Activated naive CD8-positive, alpha-beta T cell treated with anti-CD3 and anti-CD28 coated beads, Interleukin-2, amount 10 ng/mL, durations not matched to agents 7 days and 5 days (primary cell): ENCODE measurements at places on chromosomes 4 and X. TPM values are rescaled to one million over a fixed set of nuclear protein-coding genes. Genes with fewer than 3 reads are reported as not detected.

GRCh38 chr4:85805891-85806290, 330.9 kb downstream of the ARHGAP24 start:
- H3K4me1 ChIP-seq = no peaks in the 10 kb centered on the region
- H3K36me3 ChIP-seq = no peaks in the 10 kb centered on the region
- DNase-seq = no peak
- H3K27ac ChIP-seq = no peak overlapping the region

DNA sequence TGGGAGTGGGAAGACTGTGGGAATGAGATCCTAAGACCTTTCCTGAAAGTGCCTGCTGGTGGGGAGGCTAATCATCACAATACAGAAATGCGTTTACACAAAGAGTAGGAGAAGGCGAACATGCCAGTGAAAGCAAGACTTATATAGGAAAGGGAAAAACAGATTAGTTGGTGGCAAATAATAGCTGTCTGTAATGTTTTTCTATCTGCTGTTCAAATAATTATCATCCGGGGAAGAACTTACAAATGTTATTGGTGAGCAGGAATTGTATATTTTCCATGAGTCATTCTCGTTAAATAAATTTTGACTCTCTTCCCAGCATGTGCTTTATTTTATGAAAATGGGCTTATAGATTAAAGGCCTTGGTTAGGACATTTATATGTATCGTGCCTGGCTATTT, 196.5 kb downstream of the ARHGAP10 start:
- DNase-seq = no peak
- H3K27ac ChIP-seq = no peak overlapping the region
- H3K4me3 ChIP-seq = no peak overlapping the region
- H3K4me1 ChIP-seq = peaks cover 1% of the 10 kb centered on the region
- H3K36me3 ChIP-seq = no peaks in the 10 kb centered on the region
- H3K27me3 ChIP-seq = no peaks in the 10 kb centered on the region

DNA sequence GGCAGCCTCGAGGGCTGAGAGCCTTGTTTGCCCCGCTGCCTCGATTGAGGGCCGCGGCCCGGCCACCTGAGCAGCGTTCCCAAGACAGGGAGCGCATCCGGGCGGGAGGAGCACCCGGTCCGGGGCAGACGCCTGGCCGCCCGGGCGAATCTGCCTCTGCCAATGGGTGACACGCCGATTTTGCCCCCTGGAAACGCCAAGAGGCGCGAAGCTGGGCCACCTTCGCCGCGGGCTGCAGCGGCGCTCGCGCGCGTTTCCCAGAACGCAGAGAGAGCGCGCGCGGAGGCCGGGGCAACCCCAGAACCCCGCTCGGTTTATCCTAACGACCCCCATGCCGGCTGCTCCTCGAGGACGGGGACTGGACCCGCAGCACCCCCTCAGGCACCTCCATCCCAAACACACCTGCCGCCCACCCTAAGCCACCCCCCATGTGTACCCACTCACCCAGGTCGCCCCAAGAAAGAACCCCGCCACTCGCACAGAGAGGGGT, 575 bp downstream of the MAP7D2 start:
- peaks cover 11% of the 10 kb centered on the region for H3K27me3 ChIP-seq
- H3K36me3 ChIP-seq = no peaks in the 10 kb centered on the region
- no peak overlapping the region for H3K27ac ChIP-seq

DNA sequence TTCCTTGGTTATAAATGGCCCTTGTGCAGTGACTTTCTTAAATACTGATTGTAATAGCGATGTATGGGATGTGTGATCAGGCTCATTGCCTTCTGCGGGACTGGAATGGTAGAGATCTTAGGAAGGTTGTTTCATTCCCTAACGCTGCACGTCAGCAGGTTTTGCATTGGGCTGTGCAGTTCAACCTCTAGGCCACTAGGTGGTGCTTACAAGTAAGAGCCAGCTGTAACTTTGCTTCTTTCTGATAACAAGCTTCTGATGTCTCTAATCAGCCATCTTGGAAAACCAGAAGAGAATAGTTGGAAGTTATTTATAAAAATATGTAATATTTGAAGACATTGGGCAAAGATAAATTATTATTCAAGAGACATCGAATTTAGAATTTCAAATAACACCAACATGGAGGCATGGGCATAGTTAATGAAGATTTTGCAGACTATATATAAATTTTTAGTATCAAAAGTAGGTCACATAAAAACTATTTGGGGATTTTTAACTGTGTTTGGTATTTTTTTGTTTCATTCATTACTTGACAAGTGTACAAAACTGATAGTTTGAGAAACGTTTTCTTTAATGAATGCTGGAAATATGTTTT, 339.7 kb upstream of the PCDH7 start:
- DNase-seq = no peak
- no peak overlapping the region for H3K27ac ChIP-seq
- H3K4me1 ChIP-seq = no peaks in the 10 kb centered on the region
- H3K36me3 ChIP-seq = no peaks in the 10 kb centered on the region
- H3K4me3 ChIP-seq = no peak overlapping the region

- no peaks in the 10 kb centered on the region for H3K27me3 ChIP-seq
- H3K27ac ChIP-seq = no peak overlapping the region
- no peak for DNase-seq
Observed at GRCh38 chrX:109155161-109155560, 326.7 kb downstream of the GUCY2F start.

GRCh38 chr4:177033632-177034031, 240.9 kb upstream of the VEGFC start:
- no peak for DNase-seq
- no peaks in the 10 kb centered on the region for H3K36me3 ChIP-seq
- no peak overlapping the region for H3K27ac ChIP-seq
- H3K27me3 ChIP-seq = no peaks in the 10 kb centered on the region
- no peak overlapping the region for H3K4me3 ChIP-seq

DNA sequence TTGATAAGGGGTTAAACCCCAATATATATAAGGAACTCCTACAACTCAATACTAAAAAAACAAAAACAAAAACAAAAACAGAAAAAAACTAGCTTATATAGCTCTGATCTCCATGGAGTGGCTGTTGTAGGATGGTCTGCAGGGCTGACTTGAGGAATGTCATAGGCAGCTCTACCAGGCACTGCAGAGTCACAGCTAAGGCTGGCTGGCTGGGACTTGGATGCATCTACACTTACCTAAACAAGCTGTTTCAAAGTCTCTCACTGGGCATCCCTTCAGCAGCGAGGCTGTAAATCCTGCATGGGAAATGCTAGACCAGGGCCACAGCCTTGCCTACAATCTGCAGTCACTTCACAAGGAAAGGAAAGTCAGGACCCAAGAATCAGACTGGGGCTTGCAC, 61.3 kb downstream of the HOPX start:
- peaks cover 2% of the 10 kb centered on the region for H3K36me3 ChIP-seq
- H3K27ac ChIP-seq = no peak overlapping the region
- no peak for DNase-seq
- no peak overlapping the region for H3K4me3 ChIP-seq

DNA sequence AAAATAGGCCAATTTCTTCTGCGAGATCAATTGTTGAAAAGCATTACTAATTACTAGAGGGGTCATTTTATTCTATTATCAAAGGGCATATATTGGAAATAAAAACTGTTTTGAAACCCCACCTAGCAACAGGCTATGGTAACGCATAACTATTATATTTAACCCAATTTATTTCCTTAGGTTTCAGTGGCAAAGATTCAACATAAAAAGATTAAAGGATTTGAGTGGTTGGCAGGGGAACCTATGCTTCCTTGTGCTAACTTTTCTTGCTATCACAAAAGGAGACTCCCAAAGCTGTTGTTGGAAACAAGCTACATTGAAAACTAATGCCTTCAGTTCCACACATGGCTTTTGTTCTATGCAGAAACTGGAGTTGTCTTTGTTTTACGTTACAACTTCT, 166.9 kb upstream of the KLF3 start:
- no peaks in the 10 kb centered on the region for H3K27me3 ChIP-seq
- DNase-seq = no peak
- peaks cover 4% of the 10 kb centered on the region for H3K4me1 ChIP-seq
- H3K27ac ChIP-seq = no peak overlapping the region

DNA sequence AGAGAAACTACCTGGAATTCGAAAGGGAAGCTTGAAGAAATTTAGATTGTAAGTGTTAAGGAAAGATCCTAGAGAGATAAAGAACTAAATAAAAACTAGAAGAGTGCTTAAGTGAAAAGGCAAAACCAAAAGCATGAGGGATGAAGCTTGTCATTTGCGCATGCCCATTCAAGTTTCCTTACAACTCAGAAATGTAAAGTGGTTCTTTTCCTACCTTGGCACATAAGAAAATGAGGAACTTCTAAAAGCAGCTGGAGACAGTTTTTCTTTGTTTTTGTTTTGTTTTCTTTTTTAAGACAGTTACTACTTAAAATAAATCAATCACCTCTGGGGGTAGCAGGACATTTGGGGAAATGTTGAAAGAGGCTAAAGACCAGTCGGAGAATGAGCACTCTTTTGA, 1304.4 kb upstream of the PCDH7 start:
- H3K4me1 ChIP-seq = no peaks in the 10 kb centered on the region
- no peaks in the 10 kb centered on the region for H3K27me3 ChIP-seq
- no peaks in the 10 kb centered on the region for H3K36me3 ChIP-seq
- no peak overlapping the region for H3K27ac ChIP-seq
- H3K4me3 ChIP-seq = no peak overlapping the region
- DNase-seq = no peak

- H3K36me3 ChIP-seq = no peaks in the 10 kb centered on the region
- H3K4me1 ChIP-seq = peaks cover 2% of the 10 kb centered on the region
- H3K4me3 ChIP-seq = no peak overlapping the region
- no peak overlapping the region for H3K27ac ChIP-seq
Observed at GRCh38 chrX:960821-961220, 251.6 kb downstream of the CRLF2 start.

- no peak for DNase-seq
- H3K27me3 ChIP-seq = peaks cover 4% of the 10 kb centered on the region
- H3K27ac ChIP-seq = no peak overlapping the region
- H3K36me3 ChIP-seq = no peaks in the 10 kb centered on the region
Observed at GRCh38 chr4:1080961-1081688, 32.2 kb downstream of the RNF212 start.

- H3K4me1 ChIP-seq = no peaks in the 10 kb centered on the region
- DNase-seq = no peak
- H3K27ac ChIP-seq = no peak overlapping the region
- H3K36me3 ChIP-seq = no peaks in the 10 kb centered on the region
- no peaks in the 10 kb centered on the region for H3K27me3 ChIP-seq
Observed at GRCh38 chr4:93670434-93670833, 158.1 kb upstream of the ATOH1 start.

DNA sequence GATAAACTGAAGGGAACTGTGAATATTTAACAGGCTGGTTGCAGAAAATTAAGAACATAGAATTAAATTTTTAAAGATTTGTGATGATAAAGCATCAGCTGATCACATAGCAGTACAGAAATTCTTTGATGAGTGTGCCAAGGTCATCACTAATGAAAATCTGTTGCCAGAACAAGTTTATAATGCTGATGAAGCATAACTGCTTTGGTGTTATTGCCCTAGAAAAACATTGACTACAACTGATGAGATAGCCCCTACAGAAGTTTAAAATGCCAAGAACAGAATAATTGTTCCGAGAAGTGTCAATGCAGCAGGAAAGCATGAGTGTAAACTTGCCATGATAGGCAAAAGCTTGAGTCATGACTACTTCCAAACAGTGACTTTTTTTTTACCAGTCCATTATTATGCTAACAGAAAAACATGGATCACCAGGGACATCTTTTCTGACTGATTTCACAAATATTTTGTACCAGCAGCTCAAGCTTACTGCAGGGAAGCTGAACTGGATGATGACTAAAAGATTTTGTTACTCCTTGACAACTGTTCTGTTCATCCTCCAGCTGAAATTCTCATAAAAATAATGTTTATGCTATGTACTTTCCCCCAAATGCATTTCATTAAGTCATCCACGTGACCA, 1136.6 kb downstream of the FAT4 start:
- no peak overlapping the region for H3K27ac ChIP-seq
- H3K4me3 ChIP-seq = no peak overlapping the region
- DNase-seq = no peak
- no peaks in the 10 kb centered on the region for H3K27me3 ChIP-seq
- no peaks in the 10 kb centered on the region for H3K36me3 ChIP-seq

GRCh38 chrX:2464677-2465166, 36.1 kb downstream of the DHRSX start:
- DNase-seq = no peak
- no peak overlapping the region for H3K4me3 ChIP-seq
- no peaks in the 10 kb centered on the region for H3K27me3 ChIP-seq
- peaks cover 3% of the 10 kb centered on the region for H3K4me1 ChIP-seq
- no peaks in the 10 kb centered on the region for H3K36me3 ChIP-seq
- no peak overlapping the region for H3K27ac ChIP-seq

GRCh38 chr4:72405417-72405816, 163.6 kb downstream of the ADAMTS3 start:
- DNase-seq = no peak
- H3K36me3 ChIP-seq = no peaks in the 10 kb centered on the region
- H3K27me3 ChIP-seq = no peaks in the 10 kb centered on the region
- no peak overlapping the region for H3K27ac ChIP-seq

- H3K4me1 ChIP-seq = peaks cover 11% of the 10 kb centered on the region
- DNase-seq = no peak
- H3K4me3 ChIP-seq = no peak overlapping the region
- peaks cover 48% of the 10 kb centered on the region for H3K27me3 ChIP-seq
- no peak overlapping the region for H3K27ac ChIP-seq
Observed at GRCh38 chr4:154415313-154415712, 76.3 kb downstream of the DCHS2 start.

DNA sequence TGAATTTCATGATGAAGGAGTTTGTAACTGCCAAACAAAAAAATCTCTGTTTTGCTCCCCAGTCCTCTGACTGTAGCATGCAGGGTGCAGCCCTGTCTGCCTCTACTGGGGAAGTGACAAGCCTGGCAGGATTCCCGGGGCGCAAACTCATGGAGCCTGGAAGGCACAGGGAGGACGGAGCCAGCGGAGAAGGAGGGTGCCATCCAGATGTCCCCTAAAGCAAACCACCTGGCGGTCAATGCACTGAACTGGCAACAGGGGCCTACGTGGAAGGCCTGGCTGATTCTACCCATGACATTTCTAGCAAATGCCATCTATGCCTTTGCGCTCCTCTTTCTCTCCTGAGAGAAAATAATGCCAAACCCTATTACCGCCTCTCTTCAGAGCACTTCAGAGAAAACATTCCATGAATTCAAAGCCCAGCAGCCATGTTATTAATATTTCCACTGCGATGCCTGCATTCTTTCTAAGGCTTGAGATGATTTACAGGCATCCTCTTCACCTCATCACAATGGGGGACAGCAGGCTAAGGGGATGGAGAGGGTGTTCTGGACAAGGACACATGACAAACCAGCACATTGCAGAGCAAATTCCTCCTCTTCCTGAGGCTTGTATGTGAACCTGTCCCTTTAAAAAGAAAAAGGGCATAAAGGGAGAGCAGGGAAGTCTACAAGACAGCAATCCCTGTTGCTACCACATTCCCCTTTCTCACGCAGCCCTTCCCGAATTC, 329.3 kb upstream of the NOCT start:
- H3K36me3 ChIP-seq = no peaks in the 10 kb centered on the region
- peaks cover 15% of the 10 kb centered on the region for H3K27me3 ChIP-seq
- no peak overlapping the region for H3K4me3 ChIP-seq

GRCh38 chr4:145281951-145282350, 101.6 kb upstream of the OTUD4 start:
- H3K27me3 ChIP-seq = peaks cover 9% of the 10 kb centered on the region
- H3K27ac ChIP-seq = no peak overlapping the region
- H3K4me3 ChIP-seq = no peak overlapping the region
- no peaks in the 10 kb centered on the region for H3K4me1 ChIP-seq
- no peaks in the 10 kb centered on the region for H3K36me3 ChIP-seq

ADAMTS3 gene
- not detected for total RNA-seq

HPGD gene
- 10.7 TPM for total RNA-seq

FAAH2 gene
- 3.0 TPM for total RNA-seq

C4orf51 gene
- total RNA-seq = not detected

ZMAT1 gene
- total RNA-seq = 12.9 TPM

MAGEA2 gene
- not detected for total RNA-seq

MAGEC1 gene
- total RNA-seq = not detected

SSX1 gene
- total RNA-seq = not detected
